ENCODE measurements at places on chromosomes 2 and 18.

GRCh38 chr2:230866756-230867523, 2.2 kb downstream of the ITM2C start:
- DNase-seq = no peak

GRCh38 chr18:33960417-33960816, 264.3 kb downstream of the NOL4 start:
- DNase-seq = no peak

GRCh38 chr2:227466887-227467600, 4.9 kb upstream of the AGFG1 start:
- DNase-seq = no peak

DNA sequence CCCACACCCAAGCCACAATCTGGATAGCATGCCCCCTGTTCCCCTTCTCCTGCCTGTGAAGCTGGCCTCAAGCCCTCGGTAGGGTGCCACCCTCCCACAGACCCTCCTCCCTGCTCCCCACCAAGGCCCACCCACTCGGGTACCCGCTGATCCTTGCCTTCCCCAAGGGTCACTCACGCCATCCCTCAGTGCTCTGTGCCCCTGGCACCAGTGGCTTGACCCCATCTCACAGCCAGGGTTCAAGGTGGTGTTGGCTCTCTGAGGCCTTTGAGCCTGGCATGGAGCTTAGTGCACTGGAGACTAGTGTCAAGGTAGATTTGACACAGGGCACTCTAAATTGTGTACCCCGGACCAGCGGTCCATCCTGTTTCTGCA, 11.9 kb downstream of the ADRA2B start:
- no peak for DNase-seq

DNA sequence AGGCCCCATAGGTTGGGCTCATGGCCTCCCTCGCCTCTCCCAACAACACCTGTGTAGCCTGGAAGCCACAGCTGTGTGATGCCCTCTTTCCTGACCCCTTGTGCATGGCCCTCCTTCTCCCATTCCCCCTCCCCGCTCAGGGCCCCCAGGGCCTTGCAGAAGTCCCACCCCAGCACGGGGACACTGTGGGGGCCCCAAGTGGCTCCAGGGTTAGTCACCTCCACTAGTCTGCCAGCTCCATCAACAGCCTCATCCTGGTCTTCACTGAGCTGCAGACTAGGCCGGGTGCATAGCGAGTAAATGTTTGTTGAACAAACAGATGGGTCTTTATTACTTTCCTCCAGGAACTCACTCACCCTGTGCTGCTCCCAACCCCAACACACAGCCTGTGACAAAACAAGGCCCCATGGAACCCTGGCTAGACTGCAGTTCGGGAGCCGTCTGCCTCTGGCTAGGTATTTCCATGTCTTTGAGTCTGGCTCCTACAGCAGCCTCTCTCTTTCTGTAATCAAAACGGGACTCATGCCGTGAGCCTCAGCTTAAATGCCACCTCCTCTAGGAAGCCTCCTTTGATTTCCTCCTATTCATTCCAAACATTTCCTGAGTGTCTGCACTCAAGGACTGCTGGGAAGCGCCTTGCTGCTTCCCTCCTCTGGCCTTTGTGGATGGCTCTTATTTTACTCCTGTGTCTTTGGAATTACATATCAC, 109.9 kb upstream of the ID2 start:
- no peak for DNase-seq

DNA sequence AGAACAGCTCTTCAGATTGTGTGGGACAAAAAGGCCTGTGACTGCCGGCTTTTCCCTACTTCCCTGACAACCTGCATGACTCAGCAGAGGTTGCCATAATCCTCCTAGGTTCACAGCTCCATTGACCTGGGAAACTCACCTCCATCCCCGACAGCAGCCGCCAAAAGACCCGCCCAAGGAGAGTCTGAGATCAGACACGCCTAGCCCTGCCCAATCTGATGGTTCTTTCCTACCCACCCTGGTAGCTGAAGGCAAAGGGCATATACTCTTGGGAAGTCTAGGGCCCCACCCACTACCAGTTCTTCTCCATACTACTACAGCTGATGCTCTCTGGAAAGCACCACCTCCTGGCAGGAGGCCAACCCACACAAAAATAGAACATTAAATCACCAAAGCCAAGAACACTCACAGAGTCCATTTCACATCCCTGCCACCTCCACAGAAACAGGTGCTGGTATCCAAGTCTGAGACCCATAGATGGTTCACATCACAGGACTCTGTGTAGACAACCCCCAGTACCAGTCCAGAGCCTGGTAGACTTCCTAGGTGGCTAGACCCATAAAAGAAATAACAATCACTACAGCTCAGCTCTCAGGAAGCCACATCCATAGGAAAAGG, 140.6 kb downstream of the NETO1 start:
- no peak for DNase-seq

GRCh38 chr2:205321231-205321630, 361.1 kb upstream of the NRP2 start:
- DNase-seq = no peak

DNA sequence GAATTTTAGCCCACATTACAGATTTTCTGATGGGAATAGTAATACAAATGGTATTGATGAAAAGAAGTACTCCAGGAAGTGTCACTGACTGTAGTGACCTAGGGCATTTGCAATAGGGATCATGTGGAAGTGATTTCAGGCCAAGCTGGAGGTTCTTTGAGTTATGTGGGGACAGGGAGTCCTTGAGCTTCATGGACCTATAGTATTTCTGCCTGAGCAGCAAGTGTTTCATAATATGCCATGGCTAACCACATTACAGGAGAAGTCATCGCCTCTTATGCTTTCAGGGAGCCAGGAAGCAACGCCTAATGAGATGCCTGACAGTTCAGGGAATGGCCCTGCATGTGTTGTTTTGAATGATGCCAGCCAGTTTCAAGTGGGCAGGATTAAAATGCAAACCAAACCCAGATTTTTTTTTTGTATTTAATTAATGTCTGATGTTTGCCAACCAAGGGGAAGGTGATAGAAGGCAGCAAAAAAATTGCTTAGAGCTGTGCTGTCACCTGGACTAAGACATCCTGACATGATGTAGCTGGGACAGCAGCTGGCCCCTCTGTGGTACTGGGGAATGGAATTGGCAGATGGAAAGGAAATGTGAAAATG, 109.5 kb downstream of the RAPGEF4 start:
- no peak for DNase-seq

- DNase-seq = no peak
These were observed 87.3 kb upstream of the CNGA3 start for GRCh38 chr2:98258906-98259305.

DNA sequence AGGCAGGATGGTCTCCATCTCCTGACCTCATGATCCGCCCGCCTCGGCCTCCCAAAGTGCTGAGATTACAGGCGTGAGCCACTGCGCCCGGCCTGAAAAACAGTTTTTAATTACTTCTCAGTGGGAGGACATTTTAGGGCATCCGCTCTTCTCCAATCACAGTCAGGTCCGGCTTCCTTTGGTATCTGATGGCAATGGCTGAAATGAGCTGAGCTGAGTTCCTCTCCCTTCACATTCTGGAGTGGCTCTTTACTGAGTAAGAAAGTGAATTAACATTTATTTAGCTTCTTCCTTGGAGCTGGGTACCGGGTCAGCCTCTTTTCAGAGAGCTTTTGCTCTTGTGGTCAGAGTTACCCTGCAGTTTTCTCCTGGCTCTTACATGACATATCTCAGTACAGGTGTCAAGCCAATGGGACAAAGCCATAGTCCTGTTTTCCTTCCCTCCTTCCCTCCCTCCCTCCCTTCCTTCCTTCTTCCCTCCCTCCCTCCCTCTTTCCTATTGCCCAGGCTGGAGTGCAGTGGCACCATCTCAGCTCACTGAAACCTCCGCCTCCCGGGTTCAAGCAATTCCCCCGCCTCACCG, 1.1 kb upstream of the TTC27 start:
- DNase-seq = no peak

DNA sequence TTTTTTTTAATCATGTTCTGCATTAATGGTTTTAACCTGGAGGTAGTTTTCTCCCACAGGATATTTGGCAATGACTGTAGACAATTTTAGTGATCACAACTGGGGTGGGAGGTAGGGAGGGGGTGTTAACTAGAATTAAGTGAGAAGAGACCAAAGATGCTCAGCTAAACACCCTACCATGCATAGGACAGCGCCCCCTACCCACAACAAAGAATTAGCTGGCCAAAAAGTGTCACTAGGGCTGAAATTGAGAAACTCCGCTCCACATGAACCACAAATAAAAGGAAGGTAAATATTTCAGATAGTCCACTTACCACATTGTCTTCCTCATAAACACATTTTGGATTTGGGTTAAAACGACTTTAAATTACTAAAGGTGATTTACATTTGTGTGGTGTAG, 942.6 kb downstream of the SUCLG1 start:
- no peak for DNase-seq

DNA sequence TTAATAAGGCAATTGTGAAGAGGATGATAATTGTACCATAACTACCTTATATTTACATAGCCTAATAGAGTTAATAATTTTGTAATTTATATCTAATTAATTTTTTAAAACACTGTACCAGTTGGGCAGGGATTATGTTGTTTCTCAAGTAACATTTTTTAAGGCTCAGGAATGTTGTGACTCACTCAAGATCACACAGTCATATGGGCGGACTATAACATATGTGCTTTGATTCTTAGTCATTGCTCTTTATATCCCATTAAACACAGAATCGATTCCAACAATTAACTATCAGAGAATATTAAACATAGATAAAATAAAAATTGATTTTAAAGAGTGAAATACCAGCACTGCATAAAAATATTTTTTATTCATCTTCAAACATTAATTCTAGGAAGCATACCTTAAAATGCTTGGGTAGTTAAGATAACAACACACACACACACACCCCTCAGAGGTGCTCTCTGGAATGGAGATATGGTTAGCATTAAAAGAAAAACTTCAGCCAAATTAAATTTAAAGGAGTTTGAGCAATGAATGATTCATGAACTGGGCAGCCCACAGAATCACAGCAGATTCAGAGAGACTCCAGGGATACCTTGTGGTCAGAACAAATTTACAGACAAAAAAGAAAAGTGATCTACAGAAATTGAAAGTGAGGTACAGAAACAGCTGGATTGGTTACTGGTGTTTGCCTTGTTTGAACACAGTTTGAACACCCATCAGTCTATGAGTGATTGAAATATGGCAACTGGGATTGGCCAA, 869.4 kb upstream of the ID2 start:
- DNase-seq = peak; percentile 49

DNA sequence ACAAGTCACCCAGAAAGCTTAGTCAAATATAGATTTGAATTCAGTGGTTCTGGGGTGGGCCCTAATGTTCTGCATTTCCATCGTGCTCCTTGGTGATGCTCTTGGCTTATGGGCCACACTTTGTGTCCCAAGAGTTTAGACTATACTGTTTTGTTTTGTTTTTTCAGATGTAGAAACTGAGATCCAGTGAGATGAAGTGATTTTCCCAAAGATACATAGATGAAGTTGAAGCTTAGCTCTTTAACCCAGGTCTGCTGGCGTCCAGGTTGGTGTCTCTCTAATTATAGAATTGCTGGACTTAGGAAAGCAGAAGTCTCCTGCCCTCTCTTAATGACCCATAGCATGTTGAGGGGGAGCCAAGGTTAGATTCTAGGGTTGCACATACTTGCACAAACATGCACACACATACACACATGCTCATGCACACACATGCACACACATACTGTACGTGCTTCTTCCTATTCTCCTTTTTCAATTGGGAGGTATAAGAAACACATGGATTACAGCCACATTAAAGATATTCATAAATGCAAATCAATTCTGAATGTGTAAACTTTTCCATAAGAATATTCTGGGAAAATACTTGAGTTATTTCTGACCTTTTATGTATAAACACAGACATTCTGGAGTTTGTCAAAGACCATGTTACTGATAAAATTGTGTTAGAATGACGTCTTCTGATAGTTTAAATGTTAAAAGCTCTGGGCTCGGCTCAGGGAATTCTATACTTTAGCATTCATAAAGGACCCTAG, 41.3 kb upstream of the IL1R1 start:
- DNase-seq = no peak

- DNase-seq = no peak
These were observed 315.9 kb upstream of the THUMPD2 start for GRCh38 chr2:40095000-40095399.

DNA sequence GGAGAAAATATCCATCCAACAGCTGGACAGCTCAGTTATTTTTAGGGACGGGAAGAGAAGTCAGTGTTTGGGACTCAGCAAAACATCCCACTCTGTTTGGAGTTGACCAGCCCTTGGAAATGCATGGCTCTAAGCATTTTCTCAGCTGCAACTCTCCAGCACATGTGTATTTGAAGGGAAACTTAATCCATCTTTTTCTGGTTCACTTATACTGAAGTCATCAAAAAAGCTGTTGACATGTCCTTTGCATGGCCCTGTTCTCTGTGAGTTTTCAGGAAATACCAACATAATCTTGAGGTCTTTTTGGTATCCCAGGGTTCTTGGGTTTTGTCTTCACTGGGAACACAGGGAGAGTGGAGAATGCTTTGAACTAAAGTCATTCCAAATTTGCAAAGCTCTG, 91.9 kb upstream of the CELF4 start:
- DNase-seq = no peak

DNA sequence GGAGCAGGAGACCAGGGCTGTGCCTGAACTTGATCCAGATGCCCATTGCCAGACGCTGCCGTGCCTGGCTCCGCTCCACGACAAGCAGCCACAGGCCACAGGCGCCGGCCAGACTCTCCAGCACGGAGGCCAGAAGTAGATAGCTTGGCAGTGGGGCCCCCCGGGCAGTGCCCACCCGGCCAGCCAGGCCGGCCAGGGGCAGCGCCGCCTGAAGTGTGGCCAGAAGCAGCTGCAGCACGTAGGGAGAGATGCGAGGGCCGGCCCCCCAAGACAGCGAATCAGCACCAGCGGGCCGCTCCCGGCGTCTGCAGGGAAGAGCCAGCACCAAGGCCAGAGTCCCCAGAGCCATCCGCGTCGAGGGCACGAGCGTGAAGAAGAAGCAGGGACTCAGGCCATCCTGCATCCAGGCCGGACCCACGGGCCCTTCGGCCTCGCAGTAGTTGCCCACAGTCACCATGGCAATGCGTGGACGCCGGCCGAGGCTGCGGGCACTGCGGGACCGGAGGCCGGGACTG, 484 bp downstream of the ABCB6 start:
- DNase-seq = no peak

DNA sequence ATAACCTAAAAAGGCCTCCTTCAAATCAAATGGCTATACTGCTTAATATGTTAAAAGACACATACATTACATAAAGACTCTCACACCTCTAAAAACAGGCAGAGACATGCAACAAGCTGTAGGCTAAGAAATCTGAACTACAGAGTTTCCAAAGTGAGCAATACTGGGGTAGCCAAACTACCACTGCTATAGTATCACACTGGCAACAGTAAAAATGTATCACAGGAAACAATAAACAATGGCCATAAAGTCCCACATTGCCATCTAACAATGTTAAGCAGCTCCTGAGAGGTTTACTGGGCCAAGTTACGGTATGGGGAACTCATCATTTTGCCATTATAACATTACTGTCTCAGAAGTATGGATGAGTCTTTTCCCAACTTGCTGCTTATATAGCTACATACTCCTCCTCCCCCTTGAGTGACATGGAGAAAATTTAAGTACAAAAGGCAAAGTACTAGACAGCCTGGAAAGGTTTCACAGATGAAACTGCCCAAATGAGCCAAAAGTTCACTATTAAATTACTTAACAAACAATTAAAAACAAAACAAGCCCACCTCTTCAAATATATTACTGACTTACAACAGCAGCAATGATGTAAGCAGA, 50.3 kb downstream of the SS18 start:
- peak; percentile 3 for DNase-seq

- no peak for DNase-seq
These were observed 8.3 kb upstream of the DNAH7 start for GRCh38 chr2:196076778-196077568.
